Activated CD8-positive, alpha-beta memory T cell treated with anti-CD3 and anti-CD28 coated beads for 1 hour (primary cell): ENCODE measurements at places on chromosomes 2 and 18.

DNA sequence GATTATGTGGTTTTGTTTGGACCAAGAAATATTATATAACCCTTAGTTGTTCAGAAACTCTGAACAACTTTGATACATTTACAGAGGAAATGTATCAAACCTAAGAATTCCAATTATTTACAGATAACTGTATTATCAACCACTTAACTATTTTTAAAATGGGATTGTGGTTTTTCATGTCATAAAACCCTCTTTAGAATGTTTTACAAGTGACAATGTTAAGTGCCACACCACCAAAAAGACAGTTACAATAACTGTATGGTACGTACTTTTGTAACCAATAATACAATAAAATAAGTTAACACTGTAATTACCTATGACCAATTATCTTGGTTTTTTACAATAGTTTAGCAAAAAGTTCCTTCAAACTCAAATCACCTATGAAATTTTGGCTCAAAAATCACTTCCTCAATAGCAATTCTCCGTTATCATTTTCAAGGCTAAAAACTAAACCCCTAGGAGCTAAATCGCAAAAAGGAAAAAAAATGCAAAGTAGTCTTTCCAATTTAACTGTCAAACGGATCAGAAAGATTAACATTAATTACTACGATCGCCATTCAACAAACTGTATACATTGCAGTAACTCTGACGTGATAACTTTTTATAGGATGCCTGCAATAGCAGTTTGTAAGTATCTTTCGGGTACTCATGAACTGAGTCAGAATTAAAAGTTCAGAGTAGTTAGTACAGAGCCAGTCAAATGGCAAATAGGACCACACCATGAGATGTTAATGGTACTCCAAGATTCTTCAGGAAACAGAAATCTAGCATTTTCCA, 1.5 kb downstream of the ROCK1 start:
- no peak for DNase-seq

- DNase-seq, result no peak
Observed at GRCh38 chr2:73235315-73236028, 1.4 kb downstream of the CCT7 start.

- no peak for DNase-seq
Observed at GRCh38 chr18:22167091-22167470, 2.3 kb upstream of the GATA6 start.

DNA sequence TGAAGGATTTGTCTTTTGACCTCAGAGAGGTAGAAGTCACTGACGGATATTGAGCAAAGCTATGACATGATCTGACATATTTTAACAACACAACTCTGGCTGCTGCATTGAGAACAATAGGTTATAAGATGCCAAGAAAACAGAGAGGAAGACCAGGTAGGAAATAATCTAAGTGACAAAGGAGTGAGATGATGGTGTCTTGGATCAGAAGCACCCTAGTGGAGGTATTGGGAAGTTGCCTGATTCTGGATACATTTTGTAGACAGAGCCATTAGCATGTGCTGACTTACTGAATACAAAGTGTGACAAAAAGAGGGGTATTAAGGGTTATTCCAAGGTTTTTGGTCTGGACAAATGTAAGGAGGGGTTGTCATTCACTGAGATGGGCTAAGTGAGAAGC, 1438.1 kb downstream of the DPP10 start:
- no peak for DNase-seq

DNA sequence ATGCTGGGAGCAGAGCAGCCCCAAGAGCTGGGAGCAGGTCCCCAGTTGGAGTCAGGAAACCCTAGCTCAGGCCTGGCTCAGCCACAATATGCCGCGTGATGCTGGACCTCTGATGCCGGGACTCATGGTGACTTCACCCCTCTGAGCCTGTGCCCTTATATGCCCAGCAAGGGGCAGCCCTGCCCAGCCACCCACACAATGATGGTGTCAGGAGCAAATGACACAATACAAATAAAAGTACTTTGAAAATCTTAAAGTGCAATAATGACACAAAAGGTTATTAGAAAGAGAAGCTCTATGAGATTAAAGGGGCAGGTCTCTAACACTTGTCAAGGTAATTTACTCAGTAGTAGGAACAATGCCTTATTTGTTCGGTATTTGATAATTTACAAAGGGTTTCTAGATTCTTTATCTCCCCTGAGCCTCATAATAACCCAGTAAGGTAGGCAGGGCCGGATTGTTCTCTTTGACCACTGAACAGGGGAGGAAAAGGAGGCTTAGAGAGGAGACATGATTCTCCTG, 18.3 kb upstream of the KIF3C start:
- DNase-seq, result no peak
